Activated naive CD8-positive, alpha-beta T cell treated with anti-CD3 and anti-CD28 coated beads for 36 hours (primary cell): ENCODE measurements at places on chromosomes 7 and 10.

DNA sequence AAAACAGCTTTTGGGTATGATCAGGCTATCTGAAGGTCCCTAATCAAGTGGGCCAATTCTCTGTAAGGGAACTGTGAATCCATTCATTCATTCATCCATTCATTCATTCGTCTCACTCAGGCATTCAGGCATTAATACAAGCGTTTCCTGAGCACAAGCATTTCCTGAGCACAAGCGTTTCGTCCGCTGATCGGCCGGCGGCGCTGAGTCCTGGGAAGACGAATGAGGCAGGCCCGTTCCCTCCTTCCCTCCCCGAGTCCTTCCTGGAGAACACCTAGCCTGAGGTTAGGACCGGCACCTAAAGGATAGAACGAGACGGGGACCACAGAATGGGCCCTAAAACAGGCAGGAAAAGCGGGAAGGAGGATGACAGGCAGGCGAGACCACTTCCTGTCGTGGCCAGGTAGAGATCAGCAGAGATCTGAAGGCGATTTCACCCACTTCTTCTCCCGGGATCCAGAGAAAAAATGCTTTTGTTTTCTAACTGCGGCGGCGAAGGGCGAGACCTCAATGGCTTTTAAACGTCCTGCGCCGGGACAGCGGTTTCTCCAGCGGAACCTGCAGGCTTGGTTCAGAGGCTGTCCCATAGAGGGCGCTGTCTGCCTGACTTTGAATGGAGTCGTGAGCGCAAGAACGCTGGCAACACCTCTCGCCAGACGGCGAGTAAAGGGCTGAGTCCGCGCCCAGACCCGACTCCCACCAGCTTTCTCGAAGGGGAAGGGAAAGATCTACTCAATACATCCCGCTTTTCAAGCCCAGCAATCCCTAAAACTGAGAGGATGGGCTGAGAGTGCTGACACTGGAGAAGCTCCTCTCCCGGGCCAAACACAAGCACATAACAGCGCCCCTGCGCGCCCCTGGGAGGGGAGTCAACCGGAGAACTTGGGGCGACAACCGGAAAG is 2.9 kb upstream of the HMX3 start:
- no peaks in the 10 kb centered on the region for H3K36me3 ChIP-seq
- peaks cover 77% of the 10 kb centered on the region for H3K27me3 ChIP-seq

GRCh38 chr10:123153486-123154091 is 613 bp upstream of the BUB3 start:
- H3K36me3 ChIP-seq, result peaks cover 39% of the 10 kb centered on the region
- no peak for DNase-seq
- peaks cover 35% of the 10 kb centered on the region for H3K27me3 ChIP-seq
- H3K4me3 ChIP-seq, result peak overlapping the region; percentile 100

DNA sequence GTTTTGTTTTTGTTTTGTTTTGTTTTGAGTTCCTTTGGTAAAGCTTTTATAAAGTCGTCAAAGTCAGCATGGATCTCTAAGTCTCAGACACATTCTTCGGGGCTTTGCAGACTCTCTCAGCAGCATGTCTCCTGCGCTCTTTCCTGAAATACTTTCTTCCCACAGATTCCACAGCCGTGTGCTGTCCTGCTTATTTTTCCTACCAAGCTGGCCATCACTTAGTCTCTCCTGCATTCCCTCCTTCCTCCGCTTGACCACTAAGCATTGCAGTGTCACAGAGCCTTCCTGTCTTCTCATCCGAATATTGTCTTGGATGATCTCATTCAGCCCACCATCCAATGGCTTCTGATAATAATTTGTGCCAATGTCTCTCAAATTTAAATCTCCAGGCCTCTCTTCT is 434.3 kb upstream of the C7orf33 start:
- no peaks in the 10 kb centered on the region for H3K4me1 ChIP-seq
- H3K4me3 ChIP-seq, result no peak overlapping the region
- no peaks in the 10 kb centered on the region for H3K36me3 ChIP-seq
- no peak for DNase-seq
- no peaks in the 10 kb centered on the region for H3K27me3 ChIP-seq

GRCh38 chr10:29253690-29254029 is 35.2 kb upstream of the LYZL1 start:
- H3K27me3 ChIP-seq, result peaks cover 39% of the 10 kb centered on the region
- no peak overlapping the region for H3K27ac ChIP-seq
- no peaks in the 10 kb centered on the region for H3K4me1 ChIP-seq
- H3K36me3 ChIP-seq, result no peaks in the 10 kb centered on the region

DNA sequence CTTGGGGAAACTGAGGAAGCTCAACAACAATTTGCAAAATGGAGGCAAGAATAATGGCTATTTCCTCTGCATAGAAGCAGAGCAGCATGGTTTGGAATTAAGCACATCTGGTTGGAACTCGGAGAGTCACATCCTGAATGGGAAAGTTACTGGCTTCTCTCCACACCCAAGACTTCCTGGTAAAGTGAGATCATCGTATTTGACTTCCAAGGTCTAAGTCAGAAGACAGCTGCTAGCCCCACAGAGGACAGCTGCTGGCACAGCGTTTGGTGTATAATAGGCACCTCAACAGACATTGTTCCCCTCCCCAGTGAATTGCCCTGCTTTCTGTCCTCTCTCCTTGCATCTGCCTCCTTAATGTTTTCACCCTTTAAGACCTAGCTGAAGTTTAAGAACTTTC is 37.0 kb upstream of the NRF1 start:
- no peak for DNase-seq
- no peak overlapping the region for H3K27ac ChIP-seq
- H3K27me3 ChIP-seq, result peaks cover 7% of the 10 kb centered on the region
- H3K36me3 ChIP-seq, result no peaks in the 10 kb centered on the region

GRCh38 chr7:130254555-130254954 is 12.1 kb upstream of the CPA2 start:
- no peaks in the 10 kb centered on the region for H3K27me3 ChIP-seq
- peaks cover 10% of the 10 kb centered on the region for H3K36me3 ChIP-seq
- no peak overlapping the region for H3K4me3 ChIP-seq
- H3K4me1 ChIP-seq, result no peaks in the 10 kb centered on the region
- no peak overlapping the region for H3K27ac ChIP-seq

DNA sequence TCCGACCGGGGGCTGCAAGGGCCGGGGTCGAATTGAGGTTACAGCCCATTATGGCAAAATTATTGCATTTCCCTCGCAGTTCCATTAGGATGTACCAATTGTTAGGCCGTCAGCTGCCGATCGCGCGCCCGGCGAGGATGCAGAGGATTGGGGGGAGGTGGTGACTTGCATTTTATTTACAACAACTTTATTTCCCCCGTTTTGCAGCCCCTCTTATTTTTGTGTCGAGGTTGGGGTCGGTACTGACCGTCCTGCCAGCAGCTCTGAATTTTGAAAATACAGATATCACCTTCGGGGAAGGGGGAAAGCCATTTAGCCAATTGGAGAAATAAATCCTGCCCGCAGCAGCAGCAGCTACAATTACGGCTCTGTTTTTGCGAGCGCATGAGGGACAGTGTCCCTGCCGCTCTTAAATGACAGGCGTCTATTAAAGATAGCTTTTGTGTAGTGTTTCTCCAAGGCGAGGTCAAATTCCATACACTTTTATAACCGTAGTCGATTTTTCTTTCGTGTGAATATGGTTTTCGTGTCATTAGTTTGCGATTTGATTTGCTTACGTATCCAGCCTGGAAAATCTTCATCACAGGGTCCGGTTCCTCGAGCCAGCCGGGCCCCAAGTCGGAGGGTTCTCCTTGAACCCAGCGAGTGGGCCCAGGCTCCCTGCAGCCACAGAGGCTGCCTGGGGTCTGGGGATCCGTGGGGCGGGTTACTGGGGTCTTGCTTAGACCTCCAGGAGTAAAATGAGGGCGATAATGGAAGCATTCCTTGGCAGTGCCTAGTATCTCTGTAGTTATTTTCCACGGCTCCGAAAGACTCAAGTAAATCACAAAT is 684 bp upstream of the HOXA5 start:
- peaks cover 66% of the 10 kb centered on the region for H3K27me3 ChIP-seq
- H3K4me1 ChIP-seq, result peaks cover 7% of the 10 kb centered on the region
- H3K4me3 ChIP-seq, result no peak overlapping the region
- no peak overlapping the region for H3K27ac ChIP-seq

- peaks cover 4% of the 10 kb centered on the region for H3K27me3 ChIP-seq
- H3K4me1 ChIP-seq, result no peaks in the 10 kb centered on the region
- no peak for DNase-seq
- no peaks in the 10 kb centered on the region for H3K36me3 ChIP-seq
These were observed 196.0 kb downstream of the ELAPOR2 start for GRCh38 chr7:86863452-86863851.

DNA sequence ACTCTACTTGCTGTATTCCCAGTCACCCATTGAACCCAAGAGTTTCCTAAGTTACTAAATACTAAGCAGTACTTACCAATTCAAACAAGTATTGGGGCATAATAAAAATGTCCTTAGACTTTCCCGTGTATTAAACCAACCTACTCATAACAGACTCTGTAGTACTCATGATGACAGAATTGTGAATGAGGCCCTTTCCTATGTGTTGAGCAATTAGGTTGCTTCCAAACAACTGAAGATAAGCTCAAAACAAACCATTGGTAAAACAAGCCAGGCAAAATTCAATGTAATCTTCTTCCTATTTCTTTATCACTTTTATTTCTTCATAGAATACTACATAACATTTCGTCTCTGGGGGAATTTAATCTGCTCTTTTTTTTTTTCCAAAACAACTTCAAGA is 106.5 kb upstream of the ANK3 start:
- no peak overlapping the region for H3K27ac ChIP-seq
- H3K27me3 ChIP-seq, result peaks cover 3% of the 10 kb centered on the region
- no peak for DNase-seq
- no peaks in the 10 kb centered on the region for H3K4me1 ChIP-seq
- H3K4me3 ChIP-seq, result no peak overlapping the region

- no peak for DNase-seq
- H3K4me3 ChIP-seq, result no peak overlapping the region
- peaks cover 41% of the 10 kb centered on the region for H3K36me3 ChIP-seq
- H3K27me3 ChIP-seq, result no peaks in the 10 kb centered on the region
These were observed 153.6 kb downstream of the PHF14 start for GRCh38 chr7:11127114-11127785.

DNA sequence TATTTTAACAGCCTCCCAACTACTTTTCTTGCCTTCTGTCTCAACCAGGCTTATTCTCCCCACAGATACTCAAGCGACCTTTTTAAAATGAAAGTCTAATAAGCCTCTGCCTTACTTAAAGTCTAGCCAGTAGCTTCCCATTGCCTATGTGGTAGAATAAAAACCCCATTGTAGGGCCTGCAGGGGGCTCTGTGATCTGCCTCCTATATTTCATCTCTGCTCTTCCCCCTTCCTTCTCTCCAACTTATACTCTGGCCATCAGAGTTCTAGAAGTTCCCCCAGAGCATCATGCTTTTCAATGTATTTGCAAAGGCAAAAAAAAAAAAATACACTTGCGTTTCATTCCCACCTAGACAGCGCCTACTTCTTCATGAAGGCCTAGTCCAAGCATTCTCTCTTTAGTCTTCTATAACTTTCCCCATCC is 167.7 kb upstream of the ADO start:
- H3K4me1 ChIP-seq, result peaks cover 39% of the 10 kb centered on the region
- no peaks in the 10 kb centered on the region for H3K36me3 ChIP-seq
- no peak overlapping the region for H3K27ac ChIP-seq
- H3K4me3 ChIP-seq, result no peak overlapping the region
- no peaks in the 10 kb centered on the region for H3K27me3 ChIP-seq
- DNase-seq, result no peak

- DNase-seq, result no peak
- no peaks in the 10 kb centered on the region for H3K27me3 ChIP-seq
- H3K4me3 ChIP-seq, result no peak overlapping the region
- no peak overlapping the region for H3K27ac ChIP-seq
These were observed 818.6 kb downstream of the TNS3 start for GRCh38 chr7:46763344-46763743.

DNA sequence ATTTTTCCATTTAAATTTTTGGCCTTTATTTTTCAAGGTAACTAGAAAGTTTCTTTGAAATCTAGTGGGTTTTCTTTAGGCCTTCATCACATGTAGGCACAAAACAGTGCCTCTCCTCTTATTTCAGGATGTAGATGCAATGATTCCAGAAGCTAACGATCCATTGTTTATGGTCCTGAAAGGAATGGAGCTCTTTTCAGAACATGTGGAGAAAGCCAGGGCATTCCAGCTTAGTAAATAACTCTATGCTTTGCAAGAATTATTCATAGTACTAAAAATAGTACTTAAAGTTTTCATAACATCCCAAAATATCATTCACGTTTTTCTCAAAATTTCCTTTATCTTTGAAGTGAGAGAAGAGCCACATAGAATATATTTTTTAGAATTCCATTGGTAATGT is 91.3 kb downstream of the DYNC1I1 start:
- DNase-seq, result no peak
- no peaks in the 10 kb centered on the region for H3K36me3 ChIP-seq
- no peaks in the 10 kb centered on the region for H3K4me1 ChIP-seq
- no peak overlapping the region for H3K27ac ChIP-seq

GRCh38 chr7:86448856-86449255 is 194.9 kb upstream of the GRM3 start:
- no peak overlapping the region for H3K4me3 ChIP-seq
- no peaks in the 10 kb centered on the region for H3K4me1 ChIP-seq
- H3K27me3 ChIP-seq, result no peaks in the 10 kb centered on the region
- no peak overlapping the region for H3K27ac ChIP-seq

DNA sequence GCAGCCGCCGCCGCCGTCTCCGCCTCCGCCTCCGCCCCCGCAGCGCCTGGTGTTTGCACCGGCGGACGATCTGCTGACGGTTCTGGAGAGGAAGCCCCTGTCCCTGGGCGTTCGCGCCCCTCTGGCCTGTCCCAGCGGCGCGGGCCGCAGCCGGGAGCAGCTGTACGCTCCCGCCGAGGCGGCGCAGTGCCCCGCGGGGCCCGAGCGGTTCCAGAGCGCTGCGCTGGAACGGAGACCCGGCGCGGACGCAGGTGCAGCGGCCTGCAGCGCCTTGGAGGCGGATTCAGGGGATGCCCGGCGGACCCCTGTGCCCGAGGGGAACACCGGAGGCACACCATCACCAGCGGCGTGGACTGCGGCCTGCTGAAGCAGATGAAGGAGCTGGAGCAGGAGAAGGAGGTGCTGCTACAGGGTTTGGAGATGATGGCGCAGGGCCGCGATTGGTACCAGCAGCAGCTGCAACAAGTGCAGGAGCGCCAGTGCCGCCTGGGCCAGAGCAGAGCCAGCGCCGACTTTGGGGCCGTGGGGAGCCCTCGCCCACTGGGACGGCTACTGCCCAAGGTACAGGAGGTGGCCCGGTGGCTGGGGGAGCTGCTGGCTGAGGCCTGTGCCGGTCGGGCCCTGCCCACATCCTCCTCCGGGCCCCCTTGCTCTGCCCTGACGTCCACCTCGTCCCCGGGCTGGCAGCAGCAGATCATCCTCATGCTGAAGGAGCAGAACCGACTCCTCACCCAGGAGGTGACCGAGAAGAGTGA is 24.8 kb upstream of the ZNF735 start:
- no peak overlapping the region for H3K27ac ChIP-seq
- DNase-seq, result no peak
- peaks cover 3% of the 10 kb centered on the region for H3K36me3 ChIP-seq
- H3K27me3 ChIP-seq, result peaks cover 20% of the 10 kb centered on the region
- no peaks in the 10 kb centered on the region for H3K4me1 ChIP-seq

DNA sequence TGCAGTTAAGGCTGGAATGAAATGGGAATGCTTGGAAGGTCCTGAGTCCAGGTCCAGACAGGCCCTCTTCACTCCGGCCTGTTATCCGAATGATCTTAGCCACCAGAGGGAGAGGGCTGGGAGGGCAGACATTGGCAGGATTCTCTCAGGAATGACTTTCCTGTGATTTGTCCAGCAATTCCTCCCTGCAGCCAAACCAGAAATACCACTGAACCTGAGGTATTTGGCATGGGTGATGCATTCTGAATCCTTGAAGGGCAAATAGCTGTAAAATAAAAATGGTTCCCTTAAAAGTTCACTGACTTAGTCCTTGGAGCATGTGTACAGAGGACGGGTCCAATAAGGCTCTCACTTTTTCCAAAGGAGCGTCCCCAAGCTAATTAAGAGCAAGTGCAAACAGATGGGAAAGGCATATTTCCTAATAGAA is 77.5 kb upstream of the HABP2 start:
- H3K4me1 ChIP-seq, result no peaks in the 10 kb centered on the region
- no peak overlapping the region for H3K4me3 ChIP-seq
- DNase-seq, result no peak
- H3K27ac ChIP-seq, result no peak overlapping the region
- H3K36me3 ChIP-seq, result no peaks in the 10 kb centered on the region
